ENCODE measurements at places on chromosomes 13 and 19.

GRCh38 chr19:6164906-6165531, 29.6 kb downstream of the ACSBG2 start:
- no peak for DNase-seq

DNA sequence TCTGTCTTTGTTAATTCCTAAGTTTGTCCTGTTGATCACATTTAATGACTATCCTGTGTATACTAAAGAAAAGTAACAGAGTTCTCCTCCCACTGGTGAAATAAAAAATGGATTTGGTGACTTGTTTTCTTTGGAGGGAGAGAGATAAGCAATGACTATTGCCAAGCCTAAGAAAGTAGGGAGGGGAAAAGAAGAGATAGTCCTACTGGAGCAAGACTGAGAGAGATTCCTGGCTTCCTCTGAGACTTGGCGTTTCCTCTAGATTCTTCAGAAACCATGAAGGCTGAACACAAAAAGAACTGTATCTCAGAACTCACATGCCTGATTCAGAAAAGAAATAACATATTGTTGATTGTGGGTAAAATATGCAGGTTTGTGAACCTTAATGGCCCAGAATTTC, 406.5 kb downstream of the FOXO1 start:
- no peak for DNase-seq

DNA sequence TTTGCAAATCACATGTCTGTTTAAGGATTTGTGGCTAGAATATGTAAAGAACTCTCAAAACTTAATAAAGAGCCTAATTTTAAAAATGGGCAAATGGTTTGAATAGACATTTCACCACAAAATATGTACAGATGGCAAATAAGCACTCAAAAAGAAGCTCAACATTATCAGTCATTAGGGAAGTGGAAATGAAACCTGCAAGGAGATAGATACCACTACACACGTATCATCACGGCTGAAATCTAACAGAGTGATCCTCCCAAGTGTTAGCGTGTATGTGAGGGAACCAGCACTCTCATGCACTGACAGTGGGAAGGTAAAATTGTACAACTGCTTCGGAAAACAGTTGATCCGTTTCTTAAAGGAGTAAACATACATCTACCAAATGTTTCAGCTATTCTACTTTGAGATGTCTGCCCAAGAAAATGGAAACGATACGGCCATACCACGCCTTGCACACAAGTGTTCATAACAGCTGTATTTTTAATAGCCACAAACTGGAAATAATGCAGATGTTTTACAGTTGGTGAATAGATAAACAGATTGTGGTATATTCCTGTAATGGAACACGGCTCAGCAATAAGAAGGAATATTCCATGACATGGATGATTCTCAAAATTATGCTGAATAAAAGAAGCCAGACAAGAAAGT, 14.5 kb downstream of the ARHGEF7 start:
- DNase-seq, result no peak

DNA sequence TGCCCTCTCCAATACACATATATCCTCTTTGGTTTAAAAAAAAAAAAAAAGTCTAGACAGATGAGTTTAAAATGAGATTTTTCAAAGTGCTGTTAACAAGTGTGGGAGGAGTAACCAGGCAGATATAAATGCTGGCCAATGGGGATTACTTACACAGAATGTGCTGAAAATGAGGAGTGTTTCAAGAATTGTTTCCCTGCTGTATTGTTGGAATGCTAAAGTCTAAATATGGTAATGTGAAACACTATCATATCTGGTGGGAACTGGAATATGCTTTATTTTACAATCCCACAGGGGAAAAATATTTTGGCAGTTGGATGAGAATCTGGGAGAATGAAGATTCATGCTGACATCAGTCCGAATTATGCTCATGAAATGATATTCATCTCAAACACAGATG, 250.7 kb downstream of the DCT start:
- DNase-seq, result no peak

GRCh38 chr19:1087813-1088415, 7.3 kb downstream of the POLR2E start:
- no peak for DNase-seq

GRCh38 chr13:100392709-100393630, 195.6 kb downstream of the GGACT start:
- no peak for DNase-seq

- no peak for DNase-seq
Observed at GRCh38 chr19:48401287-48401686, 7.8 kb downstream of the GRIN2D start.

DNA sequence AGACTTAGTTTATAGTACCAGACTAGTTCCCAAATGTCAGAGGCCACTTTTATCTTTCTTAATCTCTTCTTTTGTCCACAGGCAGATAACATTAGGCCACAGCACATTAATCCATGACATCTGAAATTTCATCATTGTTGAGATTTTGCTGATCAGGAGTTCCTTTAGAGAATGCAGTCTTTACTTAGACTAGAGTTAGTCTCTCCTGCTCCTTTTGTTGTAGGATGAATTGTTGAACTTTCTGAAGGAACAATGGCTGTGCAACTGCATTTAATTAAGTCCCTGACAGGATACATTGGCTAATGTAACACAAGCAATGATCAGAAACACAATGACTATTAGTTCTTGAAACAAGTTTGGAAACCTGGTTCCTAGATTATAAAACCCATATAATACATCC, 266.3 kb downstream of the PCDH20 start:
- no peak for DNase-seq

GRCh38 chr19:2827840-2828489, 8.3 kb downstream of the ZNF554 start:
- DNase-seq, result no peak

DNA sequence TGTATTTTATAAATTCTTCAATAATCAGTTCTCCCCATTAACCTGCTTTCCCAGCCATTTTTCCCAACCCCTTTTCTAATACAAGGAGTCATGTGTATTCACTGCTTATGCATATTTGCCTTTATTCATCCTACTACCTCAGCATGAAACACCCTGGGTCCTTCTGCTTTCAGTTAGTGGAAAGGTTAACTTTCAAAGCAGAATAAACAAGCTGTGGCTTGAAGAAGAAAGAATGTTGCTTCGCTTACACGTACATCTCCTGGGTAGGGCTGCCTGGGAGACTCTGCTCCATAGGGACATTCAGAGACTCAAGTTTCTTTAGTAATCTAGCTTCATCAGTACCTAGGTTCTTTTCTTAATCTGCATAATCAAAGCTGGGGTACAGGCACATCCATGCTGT, 567.8 kb upstream of the SLC10A2 start:
- no peak for DNase-seq

DNA sequence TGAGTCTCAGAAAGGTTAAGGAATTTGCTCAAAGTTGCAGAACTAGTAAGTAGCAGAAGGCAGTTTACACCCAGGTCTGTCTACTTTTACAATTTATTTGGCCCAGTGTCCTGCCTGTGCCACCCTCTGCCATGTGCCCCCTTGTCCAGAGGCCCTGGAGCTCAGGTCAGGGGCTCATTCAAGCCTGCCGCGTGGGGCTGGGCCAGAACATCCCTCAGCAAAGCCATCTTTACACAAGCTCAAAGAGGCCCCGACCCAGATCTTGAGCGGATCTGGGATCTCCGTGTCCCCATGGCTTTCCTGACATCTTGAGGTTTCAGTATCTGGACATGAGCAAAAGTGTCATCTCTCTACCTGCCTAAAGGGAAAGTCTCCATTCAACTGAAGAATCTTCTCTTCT, 76.4 kb upstream of the VSTM2B start:
- no peak for DNase-seq

GRCh38 chr13:97233499-97233898, 11.4 kb downstream of the MBNL2 start:
- DNase-seq, result no peak

GRCh38 chr13:105037110-105037509, 1498.4 kb downstream of the EFNB2 start:
- no peak for DNase-seq

DNA sequence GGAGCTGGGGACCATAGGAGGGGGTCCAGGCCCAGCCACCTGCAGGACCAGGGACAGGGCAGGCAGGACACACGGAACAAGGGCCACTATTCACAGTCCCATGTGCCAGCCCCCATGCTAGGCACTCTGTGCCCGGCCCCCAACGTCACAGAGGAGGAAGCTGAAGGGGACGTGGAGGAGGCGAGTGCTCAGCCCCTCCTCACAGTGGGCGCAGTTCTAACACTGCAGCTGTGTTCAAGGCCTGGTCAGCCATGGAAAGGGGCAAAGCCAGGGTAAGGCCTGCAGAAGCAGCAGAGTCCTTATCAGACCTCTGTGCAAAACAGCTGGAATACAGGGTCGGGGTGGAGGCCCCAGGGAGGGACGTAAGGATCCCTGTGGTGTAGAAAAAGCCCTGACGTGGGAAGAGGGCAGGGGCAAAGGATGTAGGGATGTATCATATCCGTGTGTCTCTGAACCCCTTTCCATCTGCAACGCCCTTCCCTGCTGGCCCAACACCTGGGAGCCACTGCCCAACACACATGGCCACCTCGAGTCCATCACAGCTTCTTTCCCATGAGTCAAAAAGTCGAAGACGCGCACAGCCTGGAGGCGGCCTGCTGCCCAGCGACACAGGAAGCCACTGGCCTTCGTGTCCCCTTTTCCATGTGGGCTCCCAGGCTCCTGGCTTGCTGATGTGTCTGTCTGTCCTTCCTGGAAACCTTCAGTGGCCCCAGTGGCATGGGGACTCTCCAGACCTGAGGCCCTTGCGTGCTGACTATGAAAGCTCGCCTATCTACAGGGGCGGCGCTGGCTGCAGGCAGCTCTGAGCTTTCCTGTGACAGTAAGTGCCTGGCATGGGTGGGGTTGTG, 28.0 kb downstream of the SH3GL1 start:
- no peak for DNase-seq

DNA sequence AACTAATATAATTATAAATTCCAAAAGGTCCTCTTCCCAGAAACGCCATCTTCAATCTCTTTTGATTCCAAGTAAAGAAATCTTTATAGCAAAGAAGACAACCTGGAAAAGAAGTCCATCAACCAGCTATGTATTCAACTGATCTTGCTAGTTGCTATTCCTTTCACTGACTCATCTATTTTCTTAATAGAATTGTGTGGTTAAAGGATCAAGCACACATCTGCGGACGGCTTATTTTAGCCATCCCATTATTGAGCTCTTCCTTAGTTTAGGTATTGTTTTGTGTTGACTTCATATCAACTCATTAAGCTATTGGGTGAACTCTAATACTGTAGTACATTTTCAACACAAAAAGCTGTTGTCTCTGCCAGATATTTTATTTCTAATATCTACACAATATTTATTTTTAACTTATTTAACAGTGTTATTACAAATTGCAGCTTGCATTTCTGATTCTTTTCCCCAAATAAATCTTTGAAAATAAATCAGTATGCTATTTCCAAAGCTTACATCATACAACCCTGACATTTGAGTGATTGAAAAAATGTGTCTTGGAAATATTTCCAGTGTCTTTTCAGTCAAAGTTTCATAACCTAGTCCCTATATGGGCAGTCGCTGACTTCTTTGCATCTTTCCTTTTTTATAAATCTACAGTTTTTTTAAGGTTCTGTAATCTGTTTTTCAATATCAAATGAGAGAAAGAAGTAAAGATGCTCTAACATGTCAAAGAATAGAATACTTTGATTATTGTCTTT, 158.8 kb upstream of the SPRY2 start:
- no peak for DNase-seq

- peak; percentile 62 for DNase-seq
Observed at GRCh38 chr19:41641879-41642485, 15.1 kb upstream of the CEACAM4 start.

GRCh38 chr13:107834281-107834680, 381.1 kb downstream of the LIG4 start:
- DNase-seq, result no peak

DNA sequence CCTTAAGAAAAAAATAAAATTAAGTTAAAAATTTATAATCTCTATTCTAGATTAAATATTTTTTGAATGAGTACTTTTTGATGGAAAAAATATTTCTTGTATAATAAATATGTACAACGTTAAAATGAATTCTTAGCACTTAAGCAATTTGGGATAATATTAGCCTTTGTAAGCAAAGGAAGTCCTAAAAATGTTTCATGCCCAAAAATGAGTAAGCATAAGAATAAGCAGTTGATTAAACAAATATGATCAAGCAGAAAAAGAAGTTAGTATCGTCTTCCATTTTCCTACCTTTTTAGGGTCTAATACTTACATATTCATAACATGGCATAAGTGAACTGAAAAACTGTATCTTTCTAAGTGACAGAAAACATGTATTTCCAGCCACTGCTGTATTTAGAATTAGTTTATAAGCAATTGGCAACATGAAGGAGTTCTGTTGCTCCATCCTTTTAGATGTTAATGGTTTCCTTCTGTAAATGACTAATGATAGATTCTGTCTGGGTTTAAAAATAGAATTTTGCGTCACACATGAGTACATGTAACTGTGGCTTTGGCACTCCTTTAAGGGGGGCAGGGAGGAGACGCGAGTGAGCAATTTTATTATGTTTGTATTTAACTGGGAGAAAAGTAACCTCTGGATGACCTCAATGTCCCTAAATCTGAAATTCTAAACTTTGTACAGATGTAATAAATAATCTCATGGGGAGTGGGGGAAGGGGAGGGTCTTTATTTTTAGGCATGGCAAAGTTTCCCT, 237.4 kb downstream of the RGCC start:
- no peak for DNase-seq

DNA sequence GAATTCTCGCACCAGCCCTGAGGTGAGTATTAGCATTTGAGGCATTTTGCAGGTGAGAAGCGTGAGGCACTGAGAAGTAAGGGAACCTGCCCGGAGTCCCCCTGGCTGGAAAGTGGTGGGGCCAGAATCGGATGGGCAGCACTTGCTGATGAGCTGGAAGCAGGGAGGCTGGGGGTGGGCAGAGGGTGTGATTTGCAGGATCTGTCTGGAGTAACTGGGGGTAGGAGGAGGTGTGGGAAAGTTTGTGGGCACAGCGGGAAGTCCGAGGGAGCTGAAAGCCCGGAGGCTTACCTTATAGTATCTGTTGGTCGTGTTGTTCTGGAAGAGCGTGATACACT, 20.1 kb downstream of the PRKD2 start:
- DNase-seq, result no peak

- DNase-seq, result no peak
Observed at GRCh38 chr19:48859711-48860572, 8.5 kb downstream of the PLEKHA4 start.

DNA sequence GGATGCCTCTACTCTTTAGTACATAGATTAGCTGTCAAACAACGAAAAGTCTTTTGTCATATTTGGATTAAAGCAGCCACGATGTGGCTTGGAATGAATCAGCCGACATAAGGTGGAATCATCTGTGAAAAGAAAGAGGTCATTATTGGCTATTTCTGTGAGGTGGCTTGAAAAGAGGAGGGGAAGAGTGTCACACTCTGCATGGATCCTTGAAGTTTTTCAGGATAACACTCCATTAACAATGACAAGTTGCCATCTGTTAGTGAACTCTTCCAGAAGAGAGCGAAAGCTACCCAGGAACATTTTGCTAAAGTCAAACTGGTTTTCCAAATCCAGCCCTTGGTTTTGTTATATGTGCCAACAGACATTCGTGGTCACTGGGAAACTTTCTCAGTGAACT, 1604.8 kb downstream of the OLFM4 start:
- DNase-seq, result no peak

- DNase-seq, result no peak
Observed at GRCh38 chr19:47631681-47632446, 22.9 kb downstream of the BICRA start.

- no peak for DNase-seq
Observed at GRCh38 chr13:112638919-112639318, 50.9 kb upstream of the ATP11A start.
